ENCODE measurements at places on chromosomes 3 and 15.
A peak's percentile ranks its signal among the peaks of the same experiment; 100 is the strongest.

DNA sequence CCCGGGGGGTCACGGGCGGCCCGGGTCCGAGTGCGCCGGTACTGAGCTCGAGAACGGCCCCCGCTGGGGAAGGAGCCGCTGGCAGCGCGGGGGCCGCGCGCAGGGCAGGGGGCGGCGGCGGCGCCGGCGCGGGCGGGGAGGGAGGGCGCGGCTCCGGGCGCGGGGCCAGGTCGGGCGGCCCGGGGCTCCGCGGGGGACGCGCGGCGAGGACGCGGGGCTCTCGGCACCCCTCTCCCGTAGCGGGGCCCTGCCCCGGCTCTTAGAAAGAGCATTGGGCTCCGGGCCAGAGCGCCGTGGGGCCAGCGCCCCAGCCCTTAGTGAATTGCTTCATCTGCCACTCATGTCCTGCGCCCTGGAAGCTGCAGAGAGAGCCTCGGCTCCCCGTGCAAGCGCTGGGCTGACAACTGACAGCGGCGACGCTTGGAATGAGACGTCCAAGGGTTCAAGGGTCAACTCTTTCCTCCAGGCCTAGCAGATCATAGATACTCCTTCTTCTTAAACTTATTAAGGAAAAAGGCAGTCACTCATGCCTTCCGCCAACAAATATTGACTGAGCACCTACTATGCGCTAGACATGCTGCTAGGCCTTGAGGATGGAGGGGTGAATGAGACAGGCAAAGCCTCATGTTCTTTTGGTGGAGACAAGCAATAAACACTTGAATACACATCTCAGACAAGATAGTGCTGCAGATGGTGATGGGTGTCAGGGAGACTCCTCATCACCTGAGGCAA lies 140.8 kb downstream of the SMAD6 start:
- no peak for DNase-seq

DNA sequence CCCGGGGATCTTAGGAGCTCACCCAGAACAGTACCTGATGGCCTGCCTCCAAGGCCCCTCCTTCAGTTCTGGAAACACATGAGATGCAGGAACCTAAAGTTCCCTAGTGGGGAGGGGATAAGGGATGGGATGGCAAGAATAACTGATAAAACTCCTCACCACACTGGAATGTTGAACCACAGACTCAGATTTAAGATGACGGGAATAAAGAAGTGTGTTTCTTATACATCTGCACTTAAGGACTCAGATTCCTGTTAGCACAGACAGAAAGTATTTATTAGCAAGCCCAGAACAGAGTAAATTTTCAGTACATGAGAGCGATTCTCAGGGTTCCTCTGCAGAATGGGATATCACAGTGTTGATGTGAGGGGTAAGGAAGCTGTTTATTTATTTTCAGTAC lies 245.2 kb downstream of the TLE3 start:
- no peak for DNase-seq

DNA sequence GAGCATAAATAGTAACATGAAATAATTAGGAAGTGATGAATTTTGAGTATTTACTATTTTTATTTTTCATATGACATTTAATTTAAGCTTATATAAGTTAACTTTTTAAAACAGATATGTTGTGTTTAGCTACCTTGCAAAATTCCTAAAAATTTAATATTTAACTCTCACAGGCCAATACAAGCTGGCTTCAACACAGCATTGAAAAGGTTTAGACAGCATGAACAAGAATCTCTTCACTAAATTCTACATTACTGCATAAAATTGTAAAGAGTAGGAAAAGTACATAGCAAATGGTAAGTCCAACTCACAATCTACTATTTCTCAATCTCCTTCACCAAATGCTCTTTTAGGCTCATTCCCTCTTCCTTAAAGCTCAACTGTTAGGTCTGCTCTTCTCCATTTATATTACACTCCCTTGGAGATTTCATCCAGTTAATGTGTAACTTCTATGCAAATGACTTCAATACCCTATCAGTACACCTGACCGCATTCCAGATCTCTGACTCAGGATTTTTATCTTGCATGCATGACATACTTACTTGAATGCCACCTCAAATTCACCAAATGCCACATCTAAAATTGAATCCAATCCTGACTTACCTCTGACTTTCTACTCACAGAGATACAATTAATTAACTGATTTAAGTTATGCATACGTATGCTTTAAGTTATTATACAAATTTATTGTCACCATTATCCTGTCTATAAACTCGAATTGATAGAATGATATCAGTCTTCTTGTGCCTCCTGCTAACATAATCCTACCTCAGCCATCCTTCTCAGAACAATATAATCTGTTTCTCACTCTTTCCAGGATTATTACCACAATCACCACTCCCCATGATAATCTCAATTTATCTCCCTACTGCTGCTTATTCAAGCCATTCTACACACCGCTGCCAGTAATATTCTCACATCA lies 127.0 kb downstream of the STAG1 start:
- DNase-seq = no peak

DNA sequence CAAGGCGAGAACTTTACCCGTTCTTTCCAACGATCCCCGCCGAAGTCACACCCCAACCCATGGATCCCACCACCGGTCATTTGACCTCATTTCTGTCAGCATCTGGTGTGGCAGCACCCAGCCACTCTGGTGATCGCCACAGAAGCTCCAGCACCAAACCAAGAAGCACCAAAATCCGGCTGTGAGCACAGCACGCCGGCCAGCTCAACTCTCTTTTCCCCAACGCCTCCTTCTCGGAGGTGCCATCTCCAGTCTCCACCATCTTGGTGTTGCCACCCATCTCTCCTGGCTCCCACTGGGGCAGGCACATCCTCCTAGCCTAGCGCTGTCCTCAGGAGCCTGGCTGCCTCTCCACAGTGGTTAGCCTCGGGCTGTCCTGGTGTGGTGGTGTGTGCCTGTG lies 6.5 kb downstream of the MUC4 start:
- no peak for DNase-seq

- no peak for DNase-seq
Observed at GRCh38 chr3:134877788-134878187, 82.7 kb downstream of the EPHB1 start.

GRCh38 chr3:128360705-128361271 lies 105.9 kb downstream of the DNAJB8 start:
- no peak for DNase-seq

- DNase-seq = no peak
Observed at GRCh38 chr3:185313693-185314246, 49.2 kb upstream of the MAP3K13 start.

DNA sequence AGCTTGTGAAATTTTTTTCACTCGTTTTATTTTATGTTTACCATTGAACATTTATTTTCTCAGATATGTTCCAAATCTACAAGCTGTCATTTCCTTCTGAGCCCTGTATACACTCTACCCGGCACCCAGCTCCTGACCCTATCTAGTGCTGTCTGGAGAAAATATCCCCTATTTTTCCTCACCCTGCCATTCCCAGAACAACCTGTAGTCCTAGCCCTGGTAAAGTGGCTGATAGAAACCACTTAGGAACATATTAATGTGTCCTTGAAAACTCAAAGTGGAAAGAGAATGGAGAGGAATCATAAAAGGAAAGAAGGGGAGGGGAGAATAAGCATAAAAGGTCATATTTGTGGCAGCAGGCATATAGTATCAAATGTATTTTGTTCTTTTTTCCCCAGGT lies 8.2 kb upstream of the TIMMDC1 start:
- DNase-seq = no peak

GRCh38 chr3:128763967-128764366 lies 38.0 kb downstream of the RAB7A start:
- no peak for DNase-seq

- no peak for DNase-seq
Observed at GRCh38 chr3:123745184-123745855, 138.8 kb downstream of the MYLK start.

- DNase-seq = no peak
Observed at GRCh38 chr15:82014989-82015388, 30.8 kb downstream of the MEX3B start.

- peak; percentile 10 for DNase-seq
Observed at GRCh38 chr3:52769786-52770455, 819 bp downstream of the NEK4 start.

DNA sequence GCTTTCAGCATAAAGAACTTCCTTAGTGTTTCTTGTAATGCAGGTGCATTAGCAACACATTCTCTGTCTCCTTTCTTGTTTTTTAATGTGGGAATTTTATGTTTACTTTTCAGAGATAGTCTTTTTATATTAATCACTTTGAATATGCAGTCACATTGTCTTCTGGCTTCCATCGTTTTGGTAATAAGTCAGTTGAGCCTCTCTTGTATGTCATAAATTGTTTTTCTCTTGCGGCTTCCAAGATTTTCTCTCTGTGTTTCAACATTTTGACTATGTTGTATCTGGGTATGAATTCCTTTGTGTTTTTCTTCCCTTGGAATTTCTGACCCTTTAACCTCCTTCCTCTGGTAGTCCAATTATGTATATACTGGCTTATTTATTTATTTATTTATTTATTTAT lies 25.3 kb downstream of the GABRG3 start:
- no peak for DNase-seq

GRCh38 chr3:75342425-75342824 lies 321.7 kb upstream of the FRG2C start:
- DNase-seq = no peak

GRCh38 chr3:58989163-58989562 lies 60.7 kb downstream of the CFAP20DC start:
- no peak for DNase-seq

DNA sequence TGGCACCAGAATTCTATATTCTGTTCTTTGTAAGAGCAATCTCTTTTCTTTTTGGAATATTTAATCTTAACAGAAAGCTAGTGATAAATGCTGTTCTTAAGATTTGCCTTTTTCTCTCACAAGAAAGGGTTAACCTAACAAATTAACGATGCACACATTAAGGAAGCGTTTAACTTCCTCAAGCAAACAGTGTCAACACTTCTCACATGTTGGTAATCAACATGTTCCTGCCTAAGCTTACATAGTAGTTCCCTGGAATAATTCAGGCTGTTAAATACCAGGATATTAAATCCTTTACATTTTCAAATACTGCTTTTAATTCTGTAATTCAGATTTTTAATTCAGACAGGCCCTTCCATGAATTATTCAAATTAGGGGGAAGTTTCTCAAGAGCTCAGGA lies 67.4 kb upstream of the RPL35A start:
- no peak for DNase-seq

- DNase-seq = no peak
Observed at GRCh38 chr3:43583481-43583880, 38.3 kb downstream of the ANO10 start.

DNA sequence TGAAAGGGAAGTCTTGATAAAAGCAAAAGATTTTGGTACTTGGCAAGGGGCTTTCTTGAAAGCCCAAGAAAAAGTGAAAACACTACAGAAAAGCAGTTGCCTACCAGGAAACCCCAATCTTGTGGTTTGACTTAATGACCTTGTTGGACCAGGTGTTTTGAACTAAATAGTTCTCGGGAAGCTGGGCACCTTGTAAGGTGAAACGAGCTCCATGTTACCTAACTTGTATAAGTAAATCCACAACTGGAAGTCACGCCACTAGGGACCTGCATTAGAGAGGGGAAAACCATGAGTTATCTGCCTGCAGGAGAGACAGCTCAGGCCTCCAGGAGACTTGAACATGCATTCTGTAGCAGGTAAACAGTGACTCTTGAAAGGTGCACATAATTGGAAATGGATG lies 88.2 kb downstream of the GMPS start:
- DNase-seq = no peak

GRCh38 chr3:111244760-111245159 lies 173.1 kb downstream of the NECTIN3 start:
- DNase-seq = no peak

DNA sequence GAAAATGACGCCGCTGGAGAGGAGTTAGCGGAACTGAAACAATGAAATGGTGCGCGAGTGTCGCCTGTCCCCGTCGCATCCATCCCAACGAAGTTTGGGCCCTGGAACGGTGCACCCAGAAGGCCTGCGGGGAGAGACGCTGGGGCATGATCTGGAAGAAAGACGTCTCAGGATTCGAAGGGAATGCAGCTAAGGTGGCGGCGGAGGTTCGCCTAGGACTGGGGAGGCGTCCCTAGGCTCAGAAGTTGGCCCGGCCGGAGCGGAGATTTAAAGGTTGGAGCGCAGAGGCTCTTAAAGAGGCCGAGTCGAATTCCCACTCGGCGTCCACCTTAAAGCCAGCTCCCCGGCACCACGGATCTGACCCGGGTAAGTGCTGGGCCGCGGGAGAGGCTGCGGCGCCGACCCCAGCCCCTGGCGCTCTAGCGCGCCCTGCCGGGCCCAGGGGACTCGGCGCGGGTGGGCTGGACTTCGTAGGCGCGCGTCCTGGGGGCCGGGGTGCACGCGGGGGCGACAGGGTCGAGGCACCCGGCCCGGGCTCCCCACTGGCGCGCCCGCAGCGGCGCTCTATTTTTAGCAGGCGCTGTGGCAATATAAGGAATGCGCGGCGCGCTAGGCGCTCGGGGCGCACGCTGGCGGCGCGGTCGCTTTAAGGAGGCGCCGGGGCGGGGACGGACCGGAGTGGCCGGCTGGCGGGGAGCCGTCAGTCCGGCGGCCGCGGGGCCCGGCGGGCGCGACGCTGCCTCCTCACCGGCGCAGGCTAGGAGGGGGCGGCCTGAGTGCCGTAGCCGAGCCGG lies at the start of gene MRAS:
TSS of gene MRAS (plus strand) at position 620 of the 794 bp plus-strand sequence. CDS start 24,305 bp downstream, outside the sequence.
- peak; percentile 62 for DNase-seq

- no peak for DNase-seq
Observed at GRCh38 chr15:39625451-39625850, 44.6 kb downstream of the THBS1 start.

DNA sequence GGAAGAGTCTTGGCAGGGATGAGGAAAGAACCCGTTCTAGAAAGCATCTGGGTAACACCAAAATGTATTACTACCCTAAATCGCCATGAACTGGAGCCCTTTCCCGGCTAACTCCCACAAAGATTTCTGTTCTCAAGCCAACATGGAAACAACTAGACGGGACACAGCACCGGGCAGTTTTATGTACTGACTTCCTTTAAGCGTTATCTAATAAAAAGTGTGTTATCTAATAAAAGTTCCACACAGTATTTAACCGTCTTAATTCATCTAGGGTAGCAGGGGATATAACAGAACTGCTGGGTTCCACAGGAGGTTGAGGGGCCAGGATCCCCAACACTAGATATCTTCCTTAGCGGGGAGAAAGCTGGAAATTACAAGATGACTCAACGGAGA lies 347 bp upstream of the C3orf62 start:
- no peak for DNase-seq

- DNase-seq = peak; percentile 92
Observed at GRCh38 chr3:122260206-122260605, 64.8 kb upstream of the CSTA start.

- DNase-seq = no peak
Observed at GRCh38 chr15:34038871-34039789, at the start of gene AVEN. AVEN (minus strand) TSS chr15:34039204; CDS start chr15:34039046, 158 bp downstream.

- DNase-seq = no peak
Observed at GRCh38 chr15:58731756-58732535, 17.6 kb downstream of the ADAM10 start.
